ENCODE measurements at places on chromosomes 12 and 14.

DNA sequence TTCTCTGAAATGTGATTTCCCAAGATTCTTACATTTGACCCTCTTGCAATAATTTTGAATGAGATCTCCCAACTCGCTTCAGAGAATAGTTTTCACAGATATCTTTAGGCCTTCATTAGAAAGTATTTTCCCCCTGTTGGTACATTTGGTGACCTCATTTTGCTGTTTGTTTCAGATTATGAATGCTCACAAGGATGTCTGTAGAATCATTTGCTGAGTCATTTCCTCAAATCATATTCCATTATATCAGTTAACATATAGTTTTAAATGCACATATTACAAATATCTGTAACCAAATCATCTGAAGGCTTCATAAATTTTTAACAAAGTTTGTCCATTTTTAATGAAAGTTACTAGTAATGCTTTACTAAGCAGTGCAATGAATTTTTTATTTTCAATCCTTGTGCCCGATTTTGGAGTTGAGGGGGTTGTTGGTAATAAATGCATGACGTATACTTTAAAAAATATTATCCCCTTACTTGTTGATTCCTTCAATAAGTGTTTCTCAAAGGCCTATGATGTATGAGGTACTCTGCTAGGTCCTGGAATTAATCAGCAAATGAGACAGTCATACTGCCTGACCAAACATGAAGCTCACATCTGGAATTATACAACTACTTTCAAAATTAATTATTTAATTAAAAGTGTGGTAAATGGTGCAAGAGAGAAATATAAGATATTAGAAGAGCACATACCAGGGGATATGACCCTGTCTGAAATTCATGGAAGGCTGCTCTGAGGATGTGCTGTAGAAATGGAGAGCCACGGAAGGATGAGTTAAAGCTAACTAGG lies 126.9 kb upstream of the RAP1B start:
- no peak for DNase-seq

GRCh38 chr14:32984241-32984930 lies 45.7 kb downstream of the NPAS3 start:
- no peak for DNase-seq

- no peak for DNase-seq
Measured at GRCh38 chr12:5335069-5335468, 96.8 kb upstream of the NTF3 start.

GRCh38 chr12:54526812-54527630 lies 22.4 kb upstream of the PDE1B start:
- DNase-seq, result peak; percentile 15

DNA sequence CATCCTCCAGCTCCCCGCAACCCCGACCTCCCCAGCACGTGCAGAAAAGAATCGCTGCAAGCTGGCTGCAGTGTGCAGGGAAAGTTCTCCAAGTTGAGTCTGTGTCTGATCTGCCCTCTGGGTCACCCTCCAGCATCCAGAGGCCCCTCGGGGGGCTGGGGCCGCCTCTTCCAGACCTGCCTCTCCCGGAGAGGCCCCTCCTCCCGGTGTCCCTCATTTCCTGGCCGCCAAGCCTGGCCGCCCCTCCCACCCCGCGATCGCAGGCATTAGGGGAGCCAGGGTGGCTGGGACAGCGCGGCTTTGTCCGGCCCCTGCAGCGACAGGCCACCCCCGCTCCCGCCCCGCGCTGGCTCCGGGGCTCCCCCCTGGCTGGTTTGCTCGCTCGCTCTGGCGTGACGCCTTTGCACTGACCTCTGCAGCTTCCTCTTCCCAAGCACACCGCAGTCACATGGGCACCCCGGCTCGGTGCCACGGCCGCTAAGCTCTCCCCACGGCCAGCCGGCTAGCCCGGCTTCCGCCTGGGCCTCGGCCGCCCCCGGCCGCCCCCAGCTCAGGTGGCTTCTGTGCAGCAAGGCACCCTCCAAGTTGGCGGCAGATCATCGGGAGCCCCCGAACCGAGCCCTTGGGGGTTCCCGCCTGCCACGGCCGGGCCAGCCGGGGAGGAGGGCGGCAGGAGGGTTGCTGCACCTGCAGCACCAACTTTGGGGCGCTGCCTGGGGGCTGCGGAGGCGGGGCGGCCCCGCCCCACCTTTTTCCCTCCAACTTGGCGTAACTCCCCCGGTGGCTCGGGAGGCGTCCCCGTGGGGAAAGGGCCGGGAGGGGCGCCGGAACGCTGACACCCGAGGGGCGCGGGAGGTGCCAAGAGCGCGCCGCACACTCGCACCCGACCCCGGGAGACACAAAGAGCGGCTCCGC lies 43.7 kb downstream of the KDM2B start:
- peak; percentile 32 for DNase-seq

DNA sequence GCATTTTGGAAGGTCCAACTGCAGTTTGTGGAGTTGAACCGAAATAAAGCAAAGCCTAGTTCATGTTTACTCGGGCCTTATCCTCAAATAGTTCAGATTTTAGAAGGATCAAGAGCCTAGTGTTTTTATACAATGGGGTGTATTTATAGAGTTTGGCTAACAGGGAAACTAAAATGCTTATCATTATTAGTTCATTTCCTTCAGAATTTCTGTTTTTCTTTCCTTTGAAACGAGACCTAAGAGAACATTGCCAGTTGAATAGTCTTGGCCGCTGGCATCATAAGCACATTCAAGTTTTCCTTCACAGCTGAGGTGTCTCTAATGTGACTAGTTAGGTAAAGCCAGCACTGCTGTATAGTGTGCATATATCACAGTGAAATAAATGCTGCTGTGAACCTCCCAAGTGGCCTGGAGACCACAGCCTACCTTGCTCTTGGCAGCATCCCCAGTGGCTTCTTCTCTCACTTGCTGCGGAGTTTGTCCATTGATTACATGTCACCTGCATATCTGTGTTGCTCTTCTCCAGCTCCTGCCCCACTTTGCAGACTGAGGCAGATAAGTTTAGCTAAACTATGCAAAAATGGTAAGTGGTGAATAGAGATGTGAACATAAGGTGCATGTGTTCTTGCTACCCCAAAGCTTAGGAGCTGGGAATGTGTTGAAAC lies 88.8 kb downstream of the ANO6 start:
- DNase-seq, result no peak

DNA sequence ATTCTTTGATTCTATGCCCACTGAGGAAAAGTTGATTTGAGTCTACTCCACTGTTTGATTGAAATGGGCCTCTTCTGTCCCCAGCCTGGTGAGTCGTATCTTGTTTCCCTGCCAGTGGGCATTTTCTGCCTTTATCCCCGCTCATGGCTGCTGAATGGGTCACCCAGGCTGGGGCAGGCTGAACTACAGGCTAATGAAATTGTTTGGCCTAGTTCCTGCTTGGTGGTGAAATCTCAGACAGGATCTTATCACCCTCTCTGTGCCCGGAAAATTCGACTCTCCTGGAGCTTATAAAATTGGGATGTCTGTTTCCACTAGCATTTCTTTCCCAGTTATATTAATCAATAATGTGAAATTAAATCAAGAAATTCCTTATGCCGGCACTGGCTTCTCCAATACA lies 65.0 kb downstream of the CHST11 start:
- DNase-seq, result no peak

- DNase-seq, result no peak
Measured at GRCh38 chr12:75784591-75784990, 247.0 kb downstream of the PHLDA1 start.

GRCh38 chr12:68559984-68560850 lies 50.5 kb upstream of the RAP1B start:
- DNase-seq, result no peak

DNA sequence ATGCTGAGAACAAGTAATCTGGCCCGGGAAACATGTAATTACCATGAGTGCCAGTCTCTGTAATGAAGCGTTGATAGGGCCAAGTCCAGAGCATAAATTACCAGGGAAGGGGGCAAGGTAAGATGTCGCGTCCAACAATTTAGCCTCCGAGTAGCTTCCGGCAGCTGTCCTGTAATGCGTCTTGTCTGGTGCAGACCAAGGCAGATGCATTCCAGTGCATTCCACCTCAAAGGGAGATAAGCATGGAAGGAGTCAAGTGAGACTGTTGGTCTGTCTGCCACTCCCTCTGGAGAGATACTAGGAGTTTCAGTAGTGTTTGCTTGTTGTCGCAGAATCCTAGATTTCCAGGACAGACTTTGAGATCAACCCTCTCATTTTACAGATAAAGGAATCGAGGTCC lies 218.3 kb downstream of the AACS start:
- no peak for DNase-seq

GRCh38 chr14:89720741-89721729 lies 233.5 kb downstream of the EFCAB11 start:
- peak; percentile 26 for DNase-seq

DNA sequence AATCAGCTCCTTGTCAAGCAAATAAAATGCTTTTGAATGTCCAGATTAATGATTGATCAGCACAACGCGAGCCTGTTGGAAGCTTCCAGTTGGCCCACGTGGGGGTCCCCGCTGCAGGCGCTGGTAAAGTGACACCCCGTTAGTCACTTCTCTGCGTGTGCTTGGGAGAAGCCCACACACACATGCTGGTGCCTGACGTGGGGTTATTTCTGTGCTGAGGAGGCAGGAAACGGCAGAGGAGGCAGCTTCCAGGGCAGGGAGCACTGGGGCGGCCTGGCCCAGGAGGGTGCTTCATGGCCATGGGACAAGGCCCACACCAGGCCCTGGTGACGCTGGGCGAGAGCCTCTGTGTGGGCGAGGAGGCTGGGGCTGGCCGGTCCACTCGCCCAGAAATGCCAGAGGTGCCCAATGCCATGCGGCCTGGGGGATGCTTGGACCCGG lies 101.5 kb downstream of the KIF26A start:
- no peak for DNase-seq

GRCh38 chr12:50842637-50843493 lies at the start of gene TMPRSS12:
Gene TMPRSS12, plus strand, starts transcription at chr12:50842926. Its CDS starts 39 bp downstream, at chr12:50842965.
- DNase-seq, result no peak

- DNase-seq, result no peak
Measured at GRCh38 chr12:31849090-31849687, 110.0 kb upstream of the RESF1 start.

- DNase-seq, result no peak
Measured at GRCh38 chr12:9730591-9730990, 2.3 kb downstream of the CLECL1 start.

DNA sequence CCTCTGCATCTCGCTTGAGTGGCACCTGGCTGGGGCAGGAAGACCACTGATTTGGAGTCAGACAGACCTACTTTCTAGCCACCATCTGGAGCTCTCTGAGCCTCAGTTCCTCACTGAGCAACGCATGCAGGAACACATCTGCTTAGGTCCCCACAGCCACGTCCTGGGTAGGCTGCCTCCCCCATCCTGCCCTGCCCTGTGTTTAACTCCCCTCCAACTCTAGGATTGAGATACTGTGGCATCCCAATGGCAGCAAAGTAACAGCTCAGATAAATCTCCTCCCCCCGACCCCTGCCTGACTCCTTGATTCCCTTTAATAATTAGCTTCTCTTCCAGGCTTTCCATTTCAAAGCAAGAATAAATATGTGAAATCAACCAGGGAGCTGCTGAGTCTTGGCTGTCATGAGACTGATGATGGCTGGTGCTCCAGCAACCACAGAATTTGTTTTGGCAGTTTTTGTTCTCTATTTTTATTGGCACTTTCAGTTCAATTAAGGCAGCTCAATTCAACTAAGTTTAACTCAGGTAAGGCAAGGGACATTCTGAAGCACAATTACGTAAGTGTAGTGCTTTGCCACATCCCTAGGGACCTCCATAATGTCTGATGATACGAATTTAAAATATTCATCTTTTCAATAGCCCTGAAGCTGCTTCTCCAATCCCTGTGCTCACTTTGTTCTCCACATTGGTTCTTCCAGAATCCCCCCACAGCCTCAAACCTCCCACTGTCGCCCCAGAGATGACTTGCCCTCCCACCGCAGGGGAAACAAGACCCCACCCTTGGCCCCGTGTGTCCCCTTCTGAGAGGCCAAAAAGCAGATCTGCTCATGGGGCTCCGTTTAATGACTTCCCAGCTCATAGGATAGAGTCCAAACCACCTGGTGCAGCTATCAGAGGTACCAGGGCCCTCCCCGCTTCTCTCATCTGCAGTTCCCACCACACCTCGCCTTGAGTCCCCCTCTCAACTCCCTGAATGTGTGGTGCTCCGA lies 58.2 kb downstream of the ESR2 start:
- no peak for DNase-seq

DNA sequence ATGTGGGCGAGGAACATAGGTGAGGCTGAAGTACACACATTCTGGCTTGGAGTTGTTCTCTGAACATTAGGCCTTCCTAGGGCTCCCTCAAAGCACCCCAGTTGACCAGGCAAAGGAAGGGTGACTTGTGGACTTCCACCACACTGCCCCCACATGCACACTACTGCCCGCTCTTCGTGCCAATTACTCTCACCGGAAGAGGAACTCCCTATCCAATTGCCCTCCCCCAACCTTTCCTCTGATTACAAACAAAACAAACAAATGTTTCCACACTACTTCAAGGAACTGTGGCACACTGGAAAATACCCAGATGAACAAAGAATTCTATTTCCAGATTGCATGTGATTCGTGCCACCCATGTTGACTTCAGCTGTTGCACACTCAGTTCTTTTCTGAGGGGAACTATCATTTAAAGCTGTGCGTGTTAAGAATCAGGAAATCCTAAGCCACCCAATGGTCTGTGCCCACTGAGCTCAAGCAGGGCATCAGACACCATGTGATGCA lies 139.3 kb downstream of the SSPN start:
- DNase-seq, result no peak

GRCh38 chr14:89254166-89254909 lies 162.7 kb downstream of the FOXN3 start:
- no peak for DNase-seq

GRCh38 chr12:1692895-1693610 lies 2.2 kb downstream of the ADIPOR2 start:
- DNase-seq, result no peak

GRCh38 chr12:109097140-109097434 lies 310 bp upstream of the UNG start:
- DNase-seq, result no peak

DNA sequence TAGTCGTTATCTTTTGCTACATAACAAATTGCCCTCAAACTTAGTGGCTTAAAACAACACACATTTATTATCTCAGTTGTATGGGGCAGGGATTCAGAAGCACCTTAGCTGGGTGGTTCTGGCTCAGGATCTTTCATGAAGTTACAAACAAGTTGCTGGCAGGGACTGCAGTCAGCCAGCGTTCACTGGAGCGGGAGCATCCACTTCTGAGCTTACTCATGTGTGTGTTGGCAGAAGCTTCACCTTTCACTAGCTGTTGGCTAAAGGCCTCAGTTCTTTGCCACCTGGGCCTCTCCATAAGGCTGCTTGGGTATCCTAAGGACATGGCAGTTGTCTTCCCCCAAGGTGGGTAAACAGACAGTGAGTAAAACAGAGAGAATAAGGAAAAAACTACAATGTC lies 365.7 kb downstream of the RPS29 start:
- no peak for DNase-seq

- no peak for DNase-seq
Measured at GRCh38 chr12:105585107-105585506, 254.6 kb downstream of the C12orf75 start.

DNA sequence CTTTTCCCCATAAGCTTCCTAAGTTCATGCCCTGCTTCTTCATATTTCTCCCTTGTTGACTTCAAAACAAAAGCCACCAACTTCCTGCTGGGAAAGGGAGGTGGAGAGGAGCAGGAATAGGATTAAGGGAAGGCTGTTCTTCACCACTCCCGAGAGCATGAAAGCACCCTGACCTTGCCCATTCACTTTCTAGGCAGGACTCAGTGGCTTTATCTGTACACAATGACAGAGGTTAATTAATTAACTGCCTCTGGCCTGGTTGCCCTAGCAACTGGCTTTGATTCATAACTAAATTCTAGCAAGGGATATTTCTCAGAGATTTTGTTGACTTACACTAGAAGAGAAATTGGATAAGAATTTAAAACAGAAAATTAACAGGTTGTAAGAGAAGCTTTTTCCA lies 396.8 kb downstream of the RPS29 start:
- no peak for DNase-seq

Measured in stimulated activated CD4-positive, alpha-beta T cell treated with anti-CD3 and anti-CD28 coated beads, Interleukin-1b, Interleukin-23, amount 100 ng/mL, for 4 hours (primary cell).